ENCODE measurements at places on chromosomes 16 and 17.

DNA sequence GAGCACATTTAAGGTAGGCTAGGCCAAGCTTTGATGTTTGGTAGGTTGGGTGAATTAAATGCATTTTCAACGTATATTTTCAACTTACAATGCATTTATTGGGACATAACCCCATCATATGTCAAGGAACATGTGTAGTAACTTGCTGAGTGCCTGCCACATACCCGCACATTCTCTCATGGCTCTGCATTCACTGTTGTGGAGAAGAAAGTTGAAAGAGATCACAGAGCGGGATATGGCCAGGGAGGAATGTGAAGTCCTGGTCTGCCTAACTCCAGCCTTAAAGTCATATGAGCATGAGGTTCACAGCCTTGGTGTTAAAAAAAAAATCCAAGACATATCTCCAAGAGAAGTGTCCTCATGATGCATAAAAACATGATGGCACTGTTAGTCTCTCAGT lies 79.1 kb downstream of the CFDP1 start:
- DNase-seq, result no peak

DNA sequence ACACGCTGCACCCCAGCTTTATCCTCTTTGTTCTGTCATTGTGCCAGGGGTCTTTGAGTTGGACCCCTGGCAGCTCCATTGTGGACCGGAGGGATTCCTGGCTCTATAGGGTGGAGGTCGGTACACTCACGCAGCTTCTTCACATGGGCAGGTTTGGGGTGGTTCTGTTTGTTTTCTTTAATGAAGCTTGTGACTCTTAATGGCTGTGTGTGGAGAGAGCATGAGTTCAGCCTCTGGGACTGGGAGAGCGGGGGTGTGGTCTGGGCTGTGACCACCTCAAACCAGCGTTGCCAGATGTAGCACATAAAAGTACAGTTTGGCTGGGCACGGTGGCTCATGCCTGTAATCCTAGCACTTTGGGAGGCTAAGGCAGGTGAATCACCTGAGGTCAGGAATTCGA lies 21.2 kb upstream of the NAGLU start:
- no peak for DNase-seq

DNA sequence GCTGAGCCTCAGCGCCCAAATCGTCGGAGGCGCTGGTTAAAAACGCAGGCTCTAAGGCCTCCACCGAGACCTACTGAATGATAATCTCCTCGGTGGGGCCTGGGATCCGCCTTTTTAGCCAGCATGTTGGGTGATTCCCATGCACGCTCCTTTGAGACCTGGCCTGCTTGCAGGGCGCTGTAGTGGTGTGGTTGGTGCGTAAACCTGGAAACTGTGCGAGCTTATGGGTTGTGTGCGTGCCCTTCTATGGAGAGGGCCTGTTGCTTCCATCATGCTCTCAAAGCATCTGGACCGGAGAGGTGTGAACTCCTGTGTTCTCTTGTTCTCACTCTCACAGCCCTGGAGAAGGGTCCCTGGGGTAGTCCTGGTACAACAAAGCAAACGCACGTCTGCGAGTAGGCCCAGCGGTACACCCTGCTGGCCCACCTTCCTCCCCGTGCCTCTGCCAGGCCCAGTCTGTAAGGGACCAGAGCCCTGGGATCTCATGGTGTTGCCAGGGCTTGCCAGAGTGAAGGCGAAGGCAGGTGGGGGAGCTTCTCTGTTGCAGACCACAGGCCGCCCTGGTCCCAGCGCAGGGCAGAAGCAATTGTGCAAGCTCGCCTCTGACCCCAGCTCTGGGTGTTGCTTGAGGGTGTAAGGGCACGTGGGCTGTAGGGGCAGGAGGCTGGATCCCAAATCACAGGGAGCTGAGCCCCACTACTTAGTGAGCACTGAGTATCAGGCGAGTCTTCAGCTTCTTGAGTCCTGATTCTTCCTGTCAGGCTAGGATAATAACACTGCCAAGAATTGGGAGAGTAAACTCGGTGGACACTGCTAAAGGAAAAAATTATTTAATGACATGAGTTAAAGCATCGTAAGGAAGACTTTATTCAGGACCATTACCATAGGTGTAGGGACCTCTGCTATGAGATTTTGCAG lies 879 bp upstream of the LRRC75A start:
- no peak for DNase-seq

DNA sequence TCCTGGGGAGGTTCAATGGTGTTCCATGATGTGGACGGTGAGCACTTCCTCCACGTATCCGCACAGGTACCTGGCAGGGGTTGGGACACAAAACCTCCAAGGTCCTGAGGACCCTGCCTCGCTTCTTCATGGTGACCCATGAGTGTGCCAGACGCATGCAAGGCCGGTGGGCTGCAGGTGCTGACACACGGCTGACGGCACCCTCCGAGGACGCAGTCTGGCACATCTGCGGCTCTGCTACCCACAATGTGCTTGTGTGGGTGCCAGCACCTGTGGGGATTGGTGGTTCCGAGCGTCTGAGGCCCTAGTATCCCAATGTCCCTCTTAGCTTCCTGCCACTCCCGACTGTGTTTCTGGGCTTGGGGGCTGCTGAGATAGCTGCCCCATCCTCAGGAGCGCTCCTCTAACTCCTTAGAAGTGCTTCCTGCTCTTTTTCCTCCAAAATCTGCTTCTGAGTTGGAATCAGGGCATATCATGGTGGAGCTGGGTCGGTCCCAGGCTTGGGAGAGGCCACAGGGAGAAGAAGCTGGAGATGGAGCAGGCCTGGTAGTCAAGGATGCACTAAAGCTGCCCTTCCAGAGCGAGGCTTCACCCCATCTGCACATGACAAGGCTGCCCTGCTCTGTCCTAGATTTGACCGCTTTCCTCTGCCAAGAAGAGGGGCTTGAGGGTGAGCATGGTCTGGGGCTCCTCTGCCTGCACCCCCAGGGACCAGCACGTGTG lies 1.6 kb downstream of the CYGB start:
- no peak for DNase-seq

DNA sequence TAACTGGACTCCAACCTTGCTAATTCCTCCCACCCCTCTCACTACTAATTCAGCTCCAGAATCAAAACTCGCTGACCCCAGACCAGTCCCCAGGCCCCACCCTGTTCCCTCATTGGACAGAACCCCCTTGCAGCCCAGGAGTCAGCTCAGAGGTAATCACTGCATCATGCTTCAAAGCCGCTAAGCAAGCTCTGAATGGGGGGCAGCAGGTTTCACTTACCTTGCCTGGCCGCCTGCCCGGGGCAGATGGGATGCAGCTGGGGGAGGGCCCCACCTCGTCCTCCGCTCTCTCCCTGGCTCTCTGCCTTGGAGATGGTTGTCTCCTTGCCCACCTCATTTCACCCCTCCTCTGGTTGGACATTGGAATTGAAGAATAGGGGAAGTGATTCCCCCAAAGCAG lies 4.8 kb upstream of the NGFR start:
- no peak for DNase-seq

Measured in stimulated activated CD4-positive, alpha-beta T cell treated with anti-CD3 and anti-CD28 coated beads, Interleukin-2, amount 100 ng/mL, for 4 hours (primary cell).